ENCODE measurements at places on chromosomes 12 and 14. TPM values are rescaled to one million over a fixed set of nuclear protein-coding genes. Genes with fewer than 3 reads are reported as not detected.

GRCh38 chr12:40142001-40142744 lies 36.3 kb upstream of the SLC2A13 start:
- no peak for DNase-seq

- DNase-seq = no peak
These were observed 16.3 kb downstream of the TESPA1 start for GRCh38 chr12:54968181-54968730.

The ADAMTS20 gene
- total RNA-seq = not detected

DNA sequence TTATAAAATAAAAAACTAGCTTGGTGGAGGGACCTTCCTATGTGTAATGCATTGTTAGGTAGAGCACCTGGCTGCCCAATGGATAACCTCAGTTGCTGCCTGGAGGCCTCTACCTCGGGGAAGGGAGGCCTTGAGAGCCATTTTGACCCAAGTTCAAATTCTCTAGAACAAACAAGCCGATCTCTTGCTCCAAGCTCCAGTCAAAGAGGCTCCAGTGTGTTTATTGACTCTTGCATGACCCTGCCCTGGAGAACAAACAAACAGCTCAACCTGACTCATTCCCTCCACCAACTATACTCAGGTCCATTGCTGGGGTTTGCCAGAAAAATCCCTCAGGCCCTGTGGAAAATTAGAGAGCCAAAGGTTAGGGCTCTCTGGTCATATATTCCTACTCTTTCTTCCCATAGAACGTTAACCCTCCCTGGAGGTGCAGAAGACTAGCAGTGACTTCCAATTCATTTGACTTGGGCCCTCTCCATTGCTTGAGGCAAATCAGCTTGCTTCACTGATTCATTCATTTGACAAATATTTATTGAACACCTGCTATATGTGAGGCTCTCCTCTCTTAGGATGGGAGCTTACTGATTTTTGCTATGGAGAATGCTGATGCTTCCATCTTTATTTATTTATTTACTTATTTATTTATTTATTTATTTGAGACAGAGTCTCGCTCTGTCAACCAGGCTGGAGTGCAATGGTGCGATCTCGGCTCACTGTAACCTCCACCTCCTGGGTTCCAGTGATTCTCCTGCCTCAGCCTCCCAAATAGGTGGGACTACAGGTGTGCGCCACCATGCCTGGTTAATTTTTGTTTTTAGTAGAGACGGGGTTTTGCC lies 73.7 kb upstream of the CISTR start:
- no peak for DNase-seq

The NKX2-8 gene
- total RNA-seq = not detected
